ENCODE measurements at places on chromosomes 2 and 18.

- no peak for DNase-seq
These were observed 180.2 kb downstream of the LTBP1 start for GRCh38 chr2:33126958-33127357.

DNA sequence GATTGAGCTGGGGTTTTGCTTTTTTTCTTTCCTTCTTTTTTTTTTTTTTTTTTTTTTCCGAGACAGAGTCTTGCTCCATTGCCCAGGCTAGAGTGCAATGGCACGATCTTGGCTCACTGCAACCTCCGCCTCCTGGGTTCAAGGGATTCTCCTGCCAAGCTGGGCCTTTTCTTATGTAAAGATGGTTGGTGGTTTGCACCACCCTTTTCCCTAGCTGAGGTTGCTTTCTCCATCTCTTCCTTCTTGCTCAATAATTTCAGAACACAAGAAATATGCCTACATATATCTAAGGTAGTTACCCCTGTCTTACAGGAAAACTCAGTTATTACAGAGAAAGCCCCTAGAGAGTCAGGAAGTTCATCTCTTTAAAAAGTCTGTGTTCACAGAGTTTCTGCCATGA is 7.0 kb downstream of the TTC39C start:
- no peak for DNase-seq

DNA sequence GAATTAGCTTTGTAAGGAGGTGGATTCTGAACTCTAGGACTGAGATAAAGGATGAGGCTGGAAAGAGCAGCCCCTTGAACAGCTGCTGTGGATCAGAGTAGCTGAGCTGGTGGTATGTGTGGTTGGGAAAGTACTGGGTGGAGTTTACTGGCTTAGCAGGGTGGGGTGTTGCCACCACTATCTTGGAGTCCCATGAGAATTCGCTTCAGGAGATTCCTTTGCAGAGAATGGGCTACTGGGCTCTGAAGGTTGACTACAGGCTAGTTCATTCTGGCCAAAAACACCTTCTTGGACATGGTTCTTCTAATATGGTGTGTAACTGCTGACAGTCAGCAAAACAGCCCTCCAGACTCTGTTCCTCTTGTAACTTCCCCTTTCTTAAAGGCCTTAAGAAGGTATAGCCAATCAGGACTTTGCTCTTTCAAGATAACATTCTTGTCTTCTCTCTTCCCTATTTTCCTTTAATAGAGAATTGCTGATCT is 52.7 kb downstream of the TET3 start:
- peak; percentile 24 for DNase-seq

DNA sequence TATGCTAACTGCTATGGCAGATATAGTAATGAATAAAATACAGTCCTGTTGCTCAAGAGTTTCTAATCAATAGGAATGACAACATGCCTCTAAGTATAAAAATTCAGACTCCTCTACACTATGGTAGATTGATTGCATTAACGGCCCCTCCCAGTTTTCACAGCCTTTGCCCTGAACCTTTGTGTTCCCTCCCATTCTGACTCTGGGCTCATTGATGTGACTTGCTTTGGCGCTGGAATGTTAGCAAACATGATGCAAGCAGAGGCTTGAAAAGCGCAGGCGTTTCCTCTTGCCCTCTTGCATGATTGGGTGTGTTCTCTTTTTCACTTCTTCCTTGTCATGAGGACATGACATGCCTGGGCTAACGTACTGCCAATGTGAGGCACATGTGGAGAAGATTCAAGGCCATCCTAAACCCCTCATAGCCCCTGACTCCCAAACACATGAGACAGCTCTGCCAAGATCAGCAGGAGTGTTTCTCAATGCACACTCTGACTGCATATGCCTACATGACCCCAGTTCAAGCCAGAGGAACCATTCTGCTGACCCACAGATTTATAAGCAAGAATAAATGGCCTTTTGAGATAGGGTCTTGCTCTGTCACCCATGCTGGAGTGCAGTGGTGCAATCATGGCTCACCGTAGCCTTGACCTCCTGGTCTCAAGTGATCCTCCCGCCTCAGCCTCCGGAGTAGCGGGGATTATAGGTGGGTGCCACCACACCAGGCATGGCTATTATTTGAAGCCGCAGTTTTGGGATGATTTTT is 49.7 kb upstream of the CD28 start:
- no peak for DNase-seq

DNA sequence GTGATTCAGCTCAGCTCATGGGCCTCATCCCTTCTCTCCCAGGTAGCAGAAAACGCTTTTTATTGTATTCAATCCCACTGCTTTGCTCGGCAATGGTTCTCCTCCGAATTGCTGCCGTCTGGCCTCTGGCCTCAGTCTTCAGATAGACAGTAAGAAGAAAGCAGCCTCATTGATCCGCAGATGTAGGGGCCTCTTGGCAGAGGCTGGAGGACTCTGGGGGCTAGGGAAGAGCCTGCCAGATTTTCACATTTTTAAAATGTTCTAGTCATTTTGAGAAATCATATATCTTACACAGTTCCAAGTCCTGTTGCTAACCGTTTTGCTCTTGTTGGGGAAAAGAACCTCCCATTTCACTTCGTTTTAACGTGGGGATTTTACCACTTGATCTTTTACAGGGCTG is 123.3 kb downstream of the RNF144A start:
- DNase-seq: no peak

DNA sequence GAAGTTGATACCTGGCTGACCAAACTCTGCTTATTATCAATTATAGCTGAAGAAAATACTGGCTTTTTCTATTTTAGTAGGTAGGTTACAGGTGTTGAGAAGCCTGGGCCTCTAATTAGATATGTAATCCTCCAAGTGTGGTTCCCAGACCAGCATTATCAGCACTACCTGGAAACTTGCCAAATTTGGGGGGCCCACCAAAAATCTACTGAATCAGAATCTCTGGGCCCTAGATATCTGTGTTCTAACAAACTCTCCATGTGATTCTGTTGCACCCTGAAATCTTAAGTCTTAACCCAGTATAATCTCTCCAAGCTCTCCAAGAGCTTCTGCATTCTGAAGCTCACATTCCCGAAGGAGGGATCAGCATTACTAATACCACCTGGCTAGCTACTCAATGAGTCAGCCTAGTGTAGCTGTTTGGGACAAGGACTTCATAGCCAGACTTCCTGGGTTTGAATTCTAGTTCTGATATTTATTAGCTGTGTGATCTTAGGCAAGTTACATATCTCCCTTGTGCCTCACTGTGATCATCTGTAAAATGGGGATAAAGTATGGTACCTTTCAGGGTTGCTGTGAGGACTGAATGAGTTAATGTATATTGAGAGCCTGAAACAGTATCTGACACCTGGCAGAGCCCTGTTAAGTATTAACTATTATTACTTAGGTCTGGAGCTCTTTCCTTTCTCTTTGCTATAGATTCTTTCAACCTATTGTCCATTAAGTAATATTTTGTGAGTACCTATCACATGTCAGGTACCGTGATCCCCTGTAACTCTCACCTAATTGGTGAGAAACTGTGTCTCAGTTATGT is 94.1 kb upstream of the CD302 start:
- peak; percentile 14 for DNase-seq

DNA sequence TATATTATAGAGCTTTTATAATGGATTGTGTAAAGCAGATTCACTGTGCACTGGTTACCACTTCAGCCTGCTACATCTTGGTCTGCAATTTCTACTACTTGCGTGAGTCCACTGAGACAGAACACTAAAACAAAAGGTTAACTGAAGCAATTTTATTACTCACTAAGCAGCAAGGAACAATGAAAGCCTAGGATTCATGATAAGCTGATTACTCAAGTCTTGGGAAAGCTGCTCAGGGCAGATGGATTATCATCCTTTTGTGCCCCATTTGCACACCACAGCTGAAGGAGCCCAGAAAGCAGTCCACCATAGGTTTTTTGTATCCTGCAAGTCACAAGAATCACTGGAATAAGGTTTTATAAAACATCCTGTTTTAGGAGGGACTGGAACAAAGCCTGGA is 1215.2 kb upstream of the TMEFF2 start:
- DNase-seq: no peak

GRCh38 chr2:207317378-207317984 is 151.7 kb upstream of the KLF7 start:
- no peak for DNase-seq

DNA sequence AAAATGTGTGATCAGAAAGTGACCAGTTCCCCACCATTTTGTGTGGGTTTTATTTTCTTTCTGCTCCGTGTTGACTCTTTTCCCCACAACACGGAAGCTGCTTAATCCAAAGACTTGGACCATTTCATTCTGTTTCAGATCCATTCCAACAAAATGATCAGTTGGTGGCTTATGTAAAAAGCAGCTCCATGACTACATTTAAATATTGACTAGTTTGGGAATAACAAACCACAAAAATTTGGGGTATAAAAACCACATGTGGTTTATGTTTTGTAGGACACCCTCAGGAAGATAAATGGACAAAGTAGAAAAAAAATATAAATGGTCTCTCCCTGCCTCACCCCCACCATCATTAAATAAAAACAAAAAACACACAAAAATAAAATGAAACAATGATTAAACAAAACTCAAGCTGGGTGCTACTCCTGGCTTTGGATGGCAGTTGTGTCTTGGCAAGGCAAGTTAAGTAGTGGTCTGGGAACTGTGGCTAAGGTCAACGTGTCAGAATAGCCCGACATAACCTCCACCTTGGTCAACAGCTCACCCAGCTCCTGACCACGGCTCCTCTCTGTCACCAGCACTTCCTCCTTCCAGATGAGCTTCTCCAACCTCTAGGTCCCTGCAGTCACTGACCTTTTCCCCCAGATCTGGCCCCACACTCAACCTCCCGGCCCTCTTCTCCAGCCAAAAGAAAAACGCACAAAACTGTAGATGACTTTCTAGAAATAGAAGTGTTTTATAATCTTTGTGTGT is 12.8 kb upstream of the WIPF1 start:
- DNase-seq: no peak

DNA sequence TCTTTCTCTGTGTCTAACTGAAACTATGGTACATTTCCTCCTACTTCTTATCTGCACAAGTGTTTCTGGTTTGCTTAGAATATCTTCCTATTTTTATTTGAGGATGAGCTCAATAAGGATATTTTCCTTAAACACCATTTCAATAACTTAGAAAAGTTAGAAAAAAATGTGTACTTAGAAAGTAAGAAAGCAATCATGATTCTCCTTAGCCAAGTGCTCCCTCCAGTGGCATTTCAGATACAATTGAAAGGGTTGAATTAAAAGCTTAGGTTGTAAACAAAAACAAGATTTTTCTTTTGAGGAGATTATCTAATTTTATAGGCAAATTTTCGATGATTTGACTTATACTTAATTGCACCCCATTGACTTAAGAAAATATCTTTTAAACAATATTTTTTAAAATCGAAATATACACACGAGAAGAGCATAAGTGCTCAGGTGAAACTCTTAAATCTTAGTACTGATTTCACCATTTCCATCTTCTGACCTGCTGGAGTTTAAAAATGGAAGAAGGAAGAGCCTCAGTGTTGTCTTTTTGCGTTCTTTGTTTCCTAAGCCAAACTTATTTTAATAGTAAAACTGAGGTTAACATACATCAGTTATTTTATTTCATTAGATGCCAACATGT is 26.9 kb downstream of the C18orf63 start:
- peak; percentile 68 for DNase-seq

- no peak for DNase-seq
These were observed 663.3 kb upstream of the HS6ST1 start for GRCh38 chr2:128982001-128982400.

DNA sequence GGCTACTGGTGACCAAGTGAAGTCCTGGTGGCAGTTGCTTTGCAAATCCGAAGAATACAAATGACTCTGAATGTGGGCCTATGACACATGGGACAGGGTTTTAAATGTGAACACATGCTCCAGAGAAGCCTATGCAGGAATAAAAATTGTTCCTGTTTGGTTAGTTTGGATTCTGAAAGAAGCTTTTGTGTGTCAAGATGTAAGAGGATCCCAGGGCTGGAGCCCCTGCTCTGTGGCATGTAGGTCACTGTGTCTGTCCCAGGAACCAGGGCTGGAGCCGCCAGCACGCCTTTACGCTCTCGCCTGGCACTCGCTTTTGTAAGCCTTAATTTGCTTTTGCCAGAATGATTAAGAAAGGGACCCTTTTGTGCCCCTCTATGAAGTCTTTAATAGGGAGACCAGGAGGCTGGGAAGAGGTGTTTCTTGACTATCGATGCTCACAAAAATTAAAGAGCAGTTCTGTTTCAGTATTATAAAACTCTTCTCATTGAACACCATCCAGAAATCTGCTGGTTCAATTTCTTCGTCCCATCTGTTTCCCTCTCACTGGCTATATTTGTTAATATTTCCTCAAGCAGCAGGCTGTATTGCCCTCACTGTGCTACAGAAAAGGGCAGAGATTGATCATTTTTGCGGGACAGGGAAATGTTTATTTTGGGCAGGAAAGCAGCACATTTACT is 532.7 kb upstream of the POU3F3 start:
- no peak for DNase-seq

DNA sequence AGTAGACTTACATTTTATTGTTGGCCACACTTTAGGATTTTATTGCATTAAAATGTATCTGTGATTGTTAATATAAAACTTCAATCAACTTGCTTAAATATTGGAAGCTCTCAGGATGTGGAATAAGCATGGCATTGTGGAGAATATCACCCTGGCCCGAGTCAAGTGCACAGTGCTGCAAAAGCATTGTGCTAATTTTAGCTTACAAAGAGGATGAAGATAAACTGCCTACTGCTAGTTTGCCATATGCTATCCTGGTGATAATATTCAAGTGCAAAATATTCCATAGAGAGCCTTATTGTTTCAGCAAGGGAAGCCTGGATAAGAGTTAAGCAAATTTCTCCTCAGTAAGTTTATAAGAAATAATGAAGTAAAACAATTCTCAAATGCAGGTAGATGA is 54.5 kb downstream of the MEIS1 start:
- no peak for DNase-seq

GRCh38 chr2:61435291-61435690 is 35.6 kb downstream of the USP34 start:
- no peak for DNase-seq

- no peak for DNase-seq
These were observed 390.7 kb downstream of the LRATD1 start for GRCh38 chr2:15023221-15023620.

DNA sequence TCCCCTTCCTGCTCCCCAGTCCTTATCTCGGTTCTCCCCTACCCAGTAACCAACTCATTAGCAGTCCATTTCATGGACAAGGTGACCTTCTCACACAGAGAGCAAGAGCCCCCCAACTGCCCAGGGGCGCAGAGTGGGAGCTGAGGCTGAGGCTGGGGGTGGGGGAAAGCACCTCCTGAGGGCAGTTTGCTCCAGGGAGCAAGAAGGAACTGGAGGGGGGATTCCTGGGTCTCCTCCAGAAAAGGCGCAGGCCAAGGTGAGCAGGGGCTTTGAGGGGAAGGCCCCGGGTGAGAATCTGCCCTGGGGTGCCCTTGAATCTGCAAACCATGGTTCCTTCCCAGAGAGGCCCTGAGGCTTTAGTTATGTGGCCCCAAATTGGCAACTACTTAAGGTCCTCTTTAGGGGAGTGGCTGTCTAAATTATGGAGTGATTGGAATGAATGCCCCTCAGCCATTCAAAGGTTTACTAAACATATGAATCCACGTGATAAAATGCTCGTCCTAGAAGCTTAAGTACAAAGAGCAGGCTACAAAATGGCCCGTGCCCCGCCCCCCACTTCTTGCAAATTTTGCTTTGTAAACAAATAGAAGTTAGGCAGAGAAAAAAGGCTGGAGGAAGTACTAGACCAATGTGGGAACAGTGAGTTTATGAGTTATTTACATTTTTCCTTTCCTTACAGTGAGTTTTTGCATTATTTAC is 123.5 kb upstream of the HS6ST1 start:
- DNase-seq: no peak
